CD4-positive, alpha-beta T cell treated with Interferon gamma for 1 hour (primary cell): ENCODE measurements at places on chromosomes 2 and 18.

GRCh38 chr2:67256892-67257291 lies 140.2 kb upstream of the ETAA1 start:
- no peak for DNase-seq

- DNase-seq = no peak
Observed at GRCh38 chr2:55109219-55109891, 59.1 kb upstream of the RTN4 start.

- no peak for DNase-seq
Observed at GRCh38 chr18:64134044-64134747, 14.7 kb downstream of the LINC00305 start.

DNA sequence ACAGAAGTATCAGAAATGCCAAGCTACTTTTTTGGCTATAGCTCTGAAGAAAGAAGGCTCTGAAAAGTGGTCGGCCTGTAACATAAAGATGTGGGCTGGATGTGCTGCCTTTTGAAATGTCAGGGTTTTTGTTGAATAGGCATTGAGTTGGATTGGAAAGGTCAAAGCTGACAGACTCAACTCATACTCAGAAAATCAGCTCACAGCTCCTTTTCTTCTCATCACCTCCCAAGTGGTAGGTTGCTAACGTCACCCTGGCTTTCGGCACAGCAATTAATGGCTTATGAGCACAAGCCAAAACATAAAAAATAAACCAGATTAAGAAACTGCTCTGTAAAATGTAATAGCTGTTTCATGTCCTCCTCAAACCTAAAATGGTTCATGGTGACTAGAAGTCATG lies 68.3 kb downstream of the KCNF1 start:
- DNase-seq = no peak

GRCh38 chr2:120863661-120864320 lies 128.1 kb downstream of the GLI2 start:
- no peak for DNase-seq

DNA sequence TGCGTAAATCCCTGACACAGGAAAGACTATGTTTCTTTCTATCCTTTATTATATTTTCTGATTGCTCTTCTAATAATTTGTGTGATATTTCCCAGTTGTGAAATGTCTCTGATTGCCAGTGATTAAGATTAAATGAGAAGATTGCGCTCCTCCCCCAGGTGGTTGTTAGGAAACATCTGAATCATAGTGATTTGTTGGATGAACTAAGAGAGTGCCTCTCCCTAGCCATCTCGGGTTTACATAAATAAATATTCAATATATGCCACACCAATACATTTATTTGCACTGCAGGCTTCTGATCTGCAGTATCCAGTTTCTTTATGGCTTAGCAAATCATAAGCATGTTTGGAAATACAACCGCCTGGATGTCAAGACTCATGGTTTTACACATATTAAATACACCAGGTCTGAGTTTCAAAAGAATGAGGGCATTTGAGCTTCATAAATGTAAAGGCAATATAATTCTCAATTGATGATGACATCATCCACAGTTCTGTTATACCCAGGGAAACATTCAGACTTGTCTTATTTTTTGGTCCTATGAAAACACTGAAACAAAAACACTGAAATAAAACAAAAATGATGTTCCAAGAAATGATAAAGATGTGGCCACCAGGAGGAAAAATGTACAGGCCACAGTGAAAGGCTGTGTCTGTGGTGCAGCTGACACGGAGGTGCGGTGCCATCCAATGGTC lies 826.7 kb upstream of the ACVR2A start:
- DNase-seq = no peak

DNA sequence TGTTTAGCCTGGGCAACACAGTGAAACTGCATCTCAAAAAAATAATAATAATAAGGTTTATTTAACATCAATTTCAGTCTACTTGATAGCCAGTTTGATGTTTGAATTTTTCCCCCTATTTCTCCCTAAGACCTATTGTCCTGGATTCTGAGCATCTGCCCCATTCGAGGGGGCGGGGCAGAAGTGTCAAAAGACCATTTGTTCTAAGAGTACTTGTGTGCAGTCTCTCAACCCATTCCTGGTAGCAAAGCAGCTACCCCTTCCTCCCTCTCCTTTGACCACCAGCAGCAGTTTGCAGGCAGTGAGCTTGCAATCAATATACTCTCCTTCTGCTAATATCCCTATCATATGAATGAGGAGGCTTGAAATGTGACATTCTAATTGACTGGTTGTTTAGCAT lies 71.9 kb downstream of the VWC2L start:
- DNase-seq = no peak

- DNase-seq = no peak
Observed at GRCh38 chr2:84281510-84281909, 177.6 kb downstream of the SUCLG1 start.

DNA sequence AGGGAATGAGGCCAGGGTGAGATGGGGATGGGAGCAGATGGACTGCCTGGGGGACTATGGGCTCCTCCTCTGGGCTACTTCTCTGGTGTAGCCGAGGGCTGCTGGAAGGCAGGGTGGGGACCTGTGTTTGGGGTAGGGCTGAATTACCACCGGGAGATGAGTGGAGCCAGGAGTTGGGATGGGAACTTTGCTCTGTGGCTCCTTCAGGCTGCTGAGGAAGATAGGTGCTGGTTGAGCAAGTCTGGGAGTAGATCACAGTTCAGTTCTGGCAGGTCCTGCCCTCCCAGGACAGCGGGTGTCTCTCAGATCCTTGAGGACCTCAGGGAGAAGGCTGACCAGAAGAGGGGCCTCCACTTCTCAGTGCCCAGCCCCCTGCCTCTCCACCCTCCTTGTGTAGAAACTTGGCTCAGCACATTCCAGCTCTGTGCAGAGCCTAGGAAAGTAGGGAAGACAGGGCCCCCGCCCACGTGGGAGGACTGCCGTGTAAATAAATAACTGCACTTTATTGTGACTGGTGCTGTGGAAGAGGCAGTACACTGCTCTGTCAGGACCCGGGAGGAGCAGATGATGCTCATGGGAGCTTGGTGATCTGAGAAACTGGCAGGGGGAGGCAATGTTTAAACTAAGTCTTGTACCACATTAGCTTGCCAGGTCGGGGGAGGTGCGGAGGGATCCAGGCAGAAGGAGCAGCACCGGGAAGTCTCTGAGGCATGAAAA lies 15.3 kb downstream of the TET3 start:
- no peak for DNase-seq

DNA sequence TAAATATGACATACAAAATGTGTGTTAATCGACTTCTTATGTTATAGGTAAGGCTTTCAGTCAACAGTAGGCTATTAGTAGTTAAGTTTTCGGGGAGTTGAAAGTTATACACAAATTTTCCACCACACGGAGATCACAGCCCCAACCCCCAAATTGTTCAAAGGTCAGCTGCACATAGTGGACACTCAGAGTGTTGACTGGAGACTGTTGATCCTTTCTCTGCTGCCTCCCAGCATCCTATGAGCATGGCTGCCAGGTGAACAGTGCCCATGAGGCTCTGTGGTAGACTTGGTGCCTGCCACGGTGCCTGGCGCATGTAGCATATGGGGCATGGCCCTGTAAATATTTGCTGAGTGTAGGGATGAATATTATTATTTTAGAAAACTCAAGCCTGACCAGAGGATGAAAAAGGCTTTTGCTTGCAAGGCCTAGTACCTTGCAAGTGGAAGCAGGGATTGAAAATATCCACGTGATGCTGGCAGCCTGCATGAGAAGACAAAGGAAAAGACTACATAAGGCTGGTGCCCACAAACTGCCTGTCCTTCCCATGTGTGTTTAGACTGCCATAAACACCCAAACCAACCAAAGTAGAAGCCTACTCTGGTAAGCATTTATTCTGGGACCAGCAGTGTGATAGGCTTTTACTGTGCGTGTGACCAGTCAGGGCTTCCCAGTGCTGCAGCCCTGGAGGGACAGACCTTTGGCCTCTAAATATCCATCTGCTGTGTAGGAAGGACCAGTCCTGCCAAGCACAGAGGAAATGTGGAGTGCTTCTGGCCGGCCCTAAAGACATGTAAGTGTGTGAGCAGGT lies 226.1 kb downstream of the LDLRAD4 start:
- DNase-seq = no peak

DNA sequence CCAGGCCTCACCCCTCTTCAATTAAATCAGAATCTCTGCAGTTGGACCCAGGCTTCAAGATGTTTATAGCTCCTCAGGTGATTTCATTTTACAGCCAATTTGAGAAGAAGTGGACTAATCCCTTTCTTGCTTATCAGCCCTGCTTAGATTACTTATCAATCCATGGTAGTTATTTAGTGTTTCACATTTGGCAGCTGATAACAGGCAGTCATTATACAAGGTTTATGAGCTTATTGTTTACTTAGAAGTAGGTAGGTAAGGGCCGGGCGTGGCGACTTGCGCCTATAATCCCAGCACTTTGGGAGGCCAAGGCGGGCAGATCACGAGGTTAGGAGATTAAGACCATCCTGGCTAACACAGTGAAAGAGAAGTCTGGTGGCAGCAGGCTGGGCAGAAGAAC lies 237.5 kb downstream of the CTNNA2 start:
- DNase-seq = no peak

DNA sequence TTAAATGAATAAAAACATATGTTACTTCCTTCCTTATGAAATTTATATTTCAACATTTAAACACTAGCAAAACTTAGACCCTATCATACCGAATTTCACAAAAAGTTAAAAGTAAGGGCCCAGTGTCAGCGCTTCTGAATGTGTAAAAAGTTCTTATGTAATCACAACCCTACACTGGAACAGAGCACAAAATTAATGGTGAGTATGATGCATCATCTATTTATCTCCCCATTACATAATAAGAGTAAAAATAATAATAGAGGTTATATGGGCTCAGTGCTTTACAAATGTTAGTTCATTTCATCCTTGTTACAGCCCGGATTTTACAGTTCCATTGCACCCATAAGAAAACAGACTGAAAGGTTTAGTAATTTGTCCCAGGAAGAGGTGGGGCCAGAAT lies 144.9 kb upstream of the POU3F3 start:
- no peak for DNase-seq

DNA sequence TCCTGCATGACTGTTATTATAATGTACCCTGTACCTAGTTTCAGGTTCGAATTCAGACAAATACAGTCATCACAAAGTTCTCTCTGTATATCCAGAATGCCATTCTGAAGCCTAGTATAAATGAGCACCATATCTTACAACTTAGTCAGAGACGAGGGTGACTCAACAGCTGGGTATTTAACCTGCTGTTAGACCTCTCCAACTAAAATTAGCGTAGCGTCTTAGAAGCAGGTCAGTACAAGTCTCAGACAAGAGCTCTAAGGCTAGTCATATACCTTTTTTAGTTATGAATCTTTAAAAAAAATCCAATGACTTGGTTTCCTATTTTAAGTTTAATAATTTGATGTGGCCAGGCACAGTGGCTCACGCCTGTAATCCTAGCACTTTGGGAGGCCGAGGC lies 74.1 kb downstream of the CABYR start:
- DNase-seq = no peak

DNA sequence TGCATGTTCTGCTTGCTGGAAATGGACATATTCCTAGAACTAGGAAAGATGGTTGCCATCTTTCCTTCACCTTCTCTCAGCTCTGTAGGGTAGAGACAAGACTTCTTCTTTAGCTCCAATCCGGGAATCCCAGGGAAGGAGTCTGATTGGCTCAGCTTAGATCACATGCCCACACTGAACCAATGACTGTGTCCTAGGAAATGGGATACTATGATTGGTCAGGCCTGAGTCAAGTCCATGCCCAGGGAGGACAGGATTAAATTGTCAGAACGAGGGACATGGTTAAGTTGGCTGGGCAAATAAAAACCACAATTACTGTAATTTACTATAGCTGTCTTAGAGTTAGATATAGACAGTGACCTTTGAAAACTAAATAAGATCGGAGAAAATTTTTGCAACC lies 31.4 kb downstream of the SEMA4F start:
- DNase-seq = no peak

- DNase-seq = no peak
Observed at GRCh38 chr2:133197156-133197555, 371.1 kb downstream of the NCKAP5 start.

DNA sequence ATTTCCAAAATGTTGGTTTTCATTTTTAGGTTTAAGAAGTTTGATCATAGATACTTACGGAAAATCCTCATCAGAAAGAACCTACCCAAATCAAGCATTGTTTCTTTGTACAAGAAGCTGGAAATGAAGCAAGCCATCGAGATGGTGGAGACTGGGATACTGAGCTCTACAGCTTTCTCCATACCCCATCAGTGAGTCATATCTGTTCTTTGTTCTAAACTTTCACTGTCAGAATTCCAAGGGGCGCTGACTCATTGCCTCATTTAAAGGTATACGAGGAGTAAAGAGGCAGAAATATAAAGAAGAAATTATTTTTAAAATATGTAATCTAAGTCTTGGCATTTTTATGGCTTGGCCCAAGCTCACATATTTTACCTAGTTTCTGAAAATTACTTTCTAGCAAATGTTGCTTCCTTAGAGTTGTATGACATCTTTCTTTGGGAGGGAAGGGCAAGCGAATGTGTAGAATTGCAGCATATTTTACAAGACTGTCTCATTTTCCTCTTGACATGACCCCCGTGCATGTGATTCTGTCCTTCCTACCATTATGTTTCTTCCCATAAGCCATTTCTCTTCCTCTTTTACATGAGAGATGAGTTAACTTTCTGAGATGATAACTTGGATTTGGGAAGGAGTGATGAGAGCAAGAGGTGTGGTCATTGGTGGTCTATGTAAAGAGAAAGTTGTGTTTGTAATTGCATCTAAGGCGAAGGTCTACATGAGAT lies 41.2 kb downstream of the SLC9A4 start:
- DNase-seq = no peak

- DNase-seq = peak; percentile 51
Observed at GRCh38 chr2:237858294-237859081, 935 bp upstream of the RAMP1 start.

GRCh38 chr2:137910641-137911040 lies 53.6 kb upstream of the HNMT start:
- no peak for DNase-seq

- DNase-seq = no peak
Observed at GRCh38 chr2:157178874-157179273, 78.6 kb upstream of the GALNT5 start.

- DNase-seq = no peak
Observed at GRCh38 chr2:192424243-192424642, 229.5 kb upstream of the TMEFF2 start.

DNA sequence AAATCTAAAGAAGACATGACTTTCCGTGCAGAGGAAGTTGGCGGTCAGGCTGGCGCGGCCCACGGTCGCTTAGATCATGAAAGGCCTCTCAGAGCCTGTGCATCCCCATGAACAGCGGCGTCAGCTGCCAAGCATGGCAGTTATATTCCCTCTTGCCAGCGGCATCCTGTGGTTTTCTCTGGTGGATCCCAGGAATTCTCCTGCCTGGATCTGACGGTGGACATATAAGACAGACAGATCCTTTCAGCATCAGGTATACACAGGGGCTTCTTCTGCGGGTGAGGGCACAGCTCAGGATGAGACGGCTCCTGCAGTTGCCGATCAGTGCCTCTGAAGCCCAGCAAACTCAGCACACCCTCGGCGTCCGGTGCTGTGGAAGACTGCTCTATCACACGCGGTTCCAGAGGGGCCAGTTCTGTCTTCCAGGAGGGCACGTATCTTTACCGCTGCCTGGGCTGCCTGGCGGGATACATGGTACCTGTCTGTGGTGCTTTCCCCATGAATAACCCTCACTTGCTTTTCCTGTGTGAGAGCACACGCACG lies 157.8 kb downstream of the LDLRAD4 start:
- peak; percentile 44 for DNase-seq
